ENCODE measurements at places on chromosomes 6 and 20.

DNA sequence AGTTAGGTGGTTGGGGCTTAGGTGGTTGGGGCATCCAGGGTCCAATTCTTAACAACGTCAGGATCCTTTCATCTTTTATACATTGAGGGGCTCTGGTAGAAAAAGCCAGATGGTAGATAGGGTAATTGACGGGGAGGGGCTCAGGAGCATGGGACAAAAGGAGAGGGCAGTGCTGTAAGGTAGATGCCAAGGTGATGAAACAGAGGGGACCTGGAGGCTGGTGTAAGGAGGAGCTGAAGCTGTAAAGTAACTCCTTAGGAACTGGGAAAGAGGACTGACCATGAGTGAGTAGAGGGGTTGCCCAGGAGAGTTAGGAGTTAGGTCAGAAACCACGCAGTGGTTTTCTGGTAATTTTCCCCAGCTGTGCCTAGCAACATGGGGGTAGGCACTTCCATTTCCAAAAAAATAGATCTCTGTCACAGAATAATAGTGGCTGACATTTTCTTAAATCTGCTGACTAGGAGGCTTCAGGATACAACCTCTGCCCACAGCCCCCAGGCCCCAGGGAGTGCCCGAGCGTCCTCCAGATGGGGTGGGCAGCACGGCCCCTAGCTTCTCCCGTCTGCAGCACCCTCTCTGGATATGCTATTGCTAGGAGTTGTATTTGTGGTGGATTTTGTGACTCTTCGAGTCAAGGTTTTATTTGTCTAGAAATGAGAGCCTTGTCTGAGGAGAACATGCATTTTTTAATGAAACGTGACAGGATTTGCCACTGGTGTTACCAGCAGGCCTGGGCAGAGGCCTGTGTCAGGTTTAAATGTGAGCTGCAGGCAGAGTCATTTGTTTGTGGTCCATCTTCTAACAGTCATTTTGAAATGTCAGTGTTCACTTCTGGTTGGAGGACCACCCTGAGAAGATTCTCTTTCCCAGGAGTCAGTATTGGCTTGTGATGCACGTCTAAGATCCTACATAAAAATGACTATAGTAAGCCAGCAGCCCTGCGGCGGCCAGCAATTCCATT is 44.6 kb downstream of the TULP4 start:
- DNase-seq, result no peak

GRCh38 chr6:155030148-155030720 is 35.1 kb downstream of the TIAM2 start:
- DNase-seq, result no peak

- no peak for DNase-seq
Observed at GRCh38 chr6:78850621-78851020, 16.7 kb upstream of the IRAK1BP1 start.

DNA sequence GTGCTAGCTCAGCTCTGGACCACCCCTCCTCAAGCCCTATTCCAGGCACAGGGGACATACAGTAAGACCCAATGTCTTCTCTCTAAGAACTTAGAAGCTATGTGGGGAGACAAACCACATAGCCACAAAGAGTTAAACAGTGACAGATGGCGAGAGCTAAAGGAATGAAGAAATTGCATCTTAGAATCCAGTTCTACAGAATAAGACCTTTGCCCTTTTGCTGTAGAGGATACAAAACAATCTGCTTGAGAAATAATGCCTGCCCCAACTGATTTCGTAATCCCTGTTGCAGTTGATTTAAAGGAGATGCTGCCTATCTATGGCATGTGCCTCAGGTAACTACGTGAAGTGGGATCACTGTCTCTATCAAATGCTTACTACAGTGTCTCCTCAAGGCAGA is 31.2 kb downstream of the TNFRSF21 start:
- DNase-seq, result no peak

DNA sequence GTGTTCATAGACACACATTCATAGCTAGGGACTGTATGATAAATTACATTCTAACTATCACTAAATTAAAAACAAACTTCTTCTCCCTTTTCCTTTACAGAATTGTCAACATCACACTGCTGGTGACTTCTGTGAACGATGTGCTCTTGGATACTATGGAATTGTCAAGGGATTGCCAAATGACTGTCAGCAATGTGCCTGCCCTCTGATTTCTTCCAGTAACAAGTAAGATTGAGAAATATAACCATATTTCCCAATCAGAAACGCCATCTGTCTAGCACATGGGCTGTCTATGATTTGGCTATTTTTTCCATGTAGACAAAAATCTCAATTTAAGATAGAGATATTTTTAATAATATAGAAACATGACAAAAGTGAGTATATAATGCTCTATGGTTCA is 367.7 kb downstream of the ARHGAP18 start:
- no peak for DNase-seq

DNA sequence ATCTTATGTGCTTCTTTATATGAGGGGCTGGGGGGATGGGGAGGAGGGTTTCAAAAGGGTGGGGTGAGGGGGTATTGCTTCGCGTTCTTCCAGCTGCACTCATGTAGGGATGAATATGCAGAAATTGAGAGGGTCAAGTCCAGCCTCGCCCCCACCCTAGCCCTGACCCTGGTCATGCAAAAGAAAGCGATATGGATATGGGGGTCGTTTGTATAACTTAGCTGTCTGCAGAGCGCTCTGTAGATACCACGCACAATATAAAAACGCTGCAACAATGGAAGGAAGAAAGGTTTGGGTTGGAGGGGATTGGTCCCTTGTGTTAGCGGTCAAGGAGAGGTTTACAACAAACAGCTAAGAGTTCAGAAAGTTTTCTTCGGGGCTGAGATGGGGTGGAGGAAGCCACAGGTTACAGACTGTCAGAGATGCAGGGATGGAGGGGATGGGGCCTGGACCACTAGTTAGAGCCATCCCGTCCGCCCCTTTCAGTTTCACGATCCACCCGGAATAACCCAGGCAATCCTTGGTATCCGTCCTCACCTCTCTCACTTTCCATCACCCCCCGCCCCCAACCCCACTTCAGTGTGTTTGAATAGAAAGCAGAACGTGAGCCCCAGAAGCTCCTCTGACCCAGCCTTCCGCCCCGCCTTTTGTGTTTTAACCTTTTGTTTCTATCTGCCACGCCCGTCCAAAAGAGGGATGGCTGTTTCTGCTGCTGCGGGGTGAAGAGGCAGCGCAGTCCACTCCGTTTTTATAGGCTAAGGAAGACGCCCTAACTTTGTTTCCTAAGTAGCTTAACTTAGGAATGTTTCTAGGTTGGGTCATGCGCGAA is 73.5 kb downstream of the SOX4 start:
- no peak for DNase-seq

DNA sequence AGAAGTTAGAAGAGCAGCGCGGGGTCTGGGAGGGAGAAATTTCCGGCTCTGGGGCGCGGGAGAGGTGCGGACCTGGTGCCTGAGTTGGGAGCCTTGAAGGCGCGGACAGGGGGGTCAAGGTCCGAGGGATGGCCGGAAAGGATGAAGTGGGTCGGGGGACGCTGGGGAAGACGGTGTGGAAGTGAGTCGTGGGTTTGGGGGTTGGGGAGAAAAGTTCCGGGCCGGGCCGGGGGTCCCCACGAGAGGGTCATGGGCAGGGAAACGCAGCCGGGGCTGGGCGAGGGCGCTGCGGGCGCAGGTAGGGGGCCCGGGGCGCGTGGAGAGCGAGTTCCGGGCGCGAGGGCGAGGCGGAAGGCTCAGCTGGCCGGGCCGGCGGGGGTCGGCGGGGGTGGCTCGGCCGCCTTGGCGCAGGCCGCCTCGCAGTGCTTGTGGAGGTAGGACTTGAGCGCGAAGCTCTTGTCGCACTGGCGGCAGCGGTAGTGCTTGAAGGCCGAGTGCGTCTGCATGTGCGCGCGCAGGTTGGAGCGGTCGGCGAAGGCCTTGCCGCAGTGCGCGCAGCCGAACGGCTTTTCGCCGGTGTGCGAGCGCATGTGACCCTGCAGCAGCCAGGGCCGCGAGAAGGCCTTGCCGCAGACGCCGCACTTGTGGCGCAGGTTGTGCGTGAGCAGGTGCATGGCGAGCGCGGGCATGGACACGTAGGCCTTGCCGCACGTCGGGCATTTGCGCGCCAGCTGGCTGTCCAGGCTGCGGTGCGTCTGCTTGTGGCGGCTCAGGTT is 10.5 kb upstream of the SRXN1 start:
- no peak for DNase-seq

GRCh38 chr20:62015540-62016288 is 50.0 kb downstream of the TAF4 start:
- no peak for DNase-seq

- DNase-seq, result no peak
Observed at GRCh38 chr6:49001856-49002541, 461.1 kb downstream of the MMUT start.

- DNase-seq, result no peak
Observed at GRCh38 chr6:53358440-53359094, 9.8 kb upstream of the ELOVL5 start.

GRCh38 chr6:7535498-7535897 is 6.0 kb upstream of the DSP start:
- no peak for DNase-seq

DNA sequence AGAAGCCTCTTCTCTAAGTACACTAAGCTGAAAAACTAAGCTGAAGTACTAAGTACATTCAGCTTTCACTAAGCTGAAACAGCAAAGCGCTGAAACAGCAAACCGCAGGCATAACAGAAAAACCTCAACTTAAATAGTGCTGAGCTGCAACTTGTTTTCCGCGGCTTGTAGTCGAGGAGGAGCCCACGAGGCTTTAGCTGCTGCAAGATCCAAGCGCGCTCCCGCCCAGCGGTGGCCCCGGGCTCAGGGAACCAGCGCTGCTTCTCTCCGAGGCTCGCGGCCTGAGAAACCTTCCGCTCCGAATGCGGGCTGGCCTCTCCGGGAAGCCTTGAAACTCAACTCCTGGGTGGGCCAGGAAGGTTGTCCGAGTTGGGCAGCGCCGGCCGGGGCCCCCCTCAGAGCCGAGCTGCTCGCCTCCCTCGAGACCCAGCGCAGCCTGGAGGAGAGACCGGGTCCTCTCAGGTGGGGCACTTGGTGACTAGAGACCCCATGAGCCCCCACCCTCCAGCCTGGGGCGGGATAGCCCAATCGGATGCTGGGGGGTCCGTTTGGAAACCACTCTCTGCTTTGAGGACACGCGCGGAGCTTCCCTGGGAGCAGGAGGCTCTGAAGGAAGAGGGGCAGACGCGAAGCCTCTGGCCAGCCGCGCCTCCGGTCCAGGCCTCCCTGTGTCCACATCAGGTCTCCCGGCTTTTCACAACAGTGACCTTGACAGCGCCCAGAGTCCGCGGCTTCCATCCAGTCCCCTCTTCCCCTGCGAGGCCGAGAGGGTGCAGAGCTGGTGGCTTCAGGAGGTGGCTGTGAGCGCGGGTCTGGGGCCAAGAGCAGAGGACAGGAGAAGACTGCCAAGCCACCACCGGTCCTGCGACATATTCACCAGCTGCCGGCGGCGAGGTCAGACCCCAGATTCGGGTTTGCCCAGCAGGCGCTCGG is 38.1 kb upstream of the HLA-E start:
- no peak for DNase-seq

- DNase-seq, result no peak
Observed at GRCh38 chr6:161171207-161171606, 102.7 kb downstream of the AGPAT4 start.

DNA sequence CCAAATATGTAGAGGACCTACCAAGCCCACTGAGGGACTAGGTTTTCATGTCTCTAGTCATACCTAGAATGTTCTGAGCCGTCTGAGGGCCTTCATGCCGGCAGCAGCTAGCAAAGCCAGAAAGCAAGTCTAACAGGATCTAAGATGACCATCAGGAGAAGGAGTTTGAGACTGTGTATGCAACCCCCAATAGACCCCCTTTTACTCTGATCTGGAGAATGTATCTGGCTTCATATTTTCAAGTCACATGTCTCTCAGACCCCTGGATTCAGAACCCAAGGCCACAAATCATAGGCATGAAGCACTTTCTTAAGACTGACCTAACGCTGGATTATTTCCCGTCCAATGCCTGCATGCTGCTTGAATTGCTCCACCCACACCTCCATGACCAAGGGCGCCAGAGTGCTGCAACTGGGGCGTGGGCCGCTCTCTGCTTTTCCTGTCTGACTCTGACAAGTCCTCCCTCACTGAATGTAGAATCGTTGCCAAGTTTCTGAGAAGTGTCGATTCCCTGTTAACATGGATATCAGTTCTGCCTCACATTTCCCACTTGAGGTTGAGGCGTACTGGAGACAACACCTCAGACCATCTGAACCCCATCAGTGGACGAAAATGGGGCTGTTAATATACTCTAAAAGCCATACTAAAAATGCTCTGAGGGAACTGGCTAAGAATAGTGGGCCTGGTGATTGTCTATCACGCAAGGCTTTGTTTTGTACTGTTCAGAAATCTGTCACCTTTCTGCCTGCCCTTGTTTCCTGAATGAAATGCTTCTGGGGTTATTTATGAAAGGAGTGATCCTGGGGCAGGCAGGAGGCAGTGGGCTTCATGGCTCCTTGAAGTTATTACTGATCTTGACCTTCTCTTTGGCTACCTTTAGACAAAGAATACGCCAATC is 23.9 kb upstream of the ASXL1 start:
- no peak for DNase-seq

DNA sequence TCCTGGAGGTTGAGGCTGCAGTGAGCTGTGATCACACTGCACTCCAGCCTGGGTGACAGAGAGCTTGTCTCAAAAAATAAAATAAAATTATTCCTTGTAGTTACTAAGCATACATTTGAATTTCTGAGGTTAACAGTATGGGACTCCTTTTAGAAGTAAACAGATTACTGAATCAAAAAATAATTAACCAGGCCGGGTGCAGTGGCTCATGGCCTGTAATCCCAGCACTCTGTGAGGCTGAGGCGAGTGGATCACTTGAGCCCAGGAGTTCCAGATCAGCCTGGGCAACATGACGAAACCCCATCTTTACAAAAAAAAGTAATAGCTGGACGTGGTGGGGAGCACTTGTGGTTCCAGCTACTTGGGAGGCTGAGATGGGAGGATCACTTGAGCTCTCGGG is 22.1 kb upstream of the EEF1A1 start:
- DNase-seq, result no peak

DNA sequence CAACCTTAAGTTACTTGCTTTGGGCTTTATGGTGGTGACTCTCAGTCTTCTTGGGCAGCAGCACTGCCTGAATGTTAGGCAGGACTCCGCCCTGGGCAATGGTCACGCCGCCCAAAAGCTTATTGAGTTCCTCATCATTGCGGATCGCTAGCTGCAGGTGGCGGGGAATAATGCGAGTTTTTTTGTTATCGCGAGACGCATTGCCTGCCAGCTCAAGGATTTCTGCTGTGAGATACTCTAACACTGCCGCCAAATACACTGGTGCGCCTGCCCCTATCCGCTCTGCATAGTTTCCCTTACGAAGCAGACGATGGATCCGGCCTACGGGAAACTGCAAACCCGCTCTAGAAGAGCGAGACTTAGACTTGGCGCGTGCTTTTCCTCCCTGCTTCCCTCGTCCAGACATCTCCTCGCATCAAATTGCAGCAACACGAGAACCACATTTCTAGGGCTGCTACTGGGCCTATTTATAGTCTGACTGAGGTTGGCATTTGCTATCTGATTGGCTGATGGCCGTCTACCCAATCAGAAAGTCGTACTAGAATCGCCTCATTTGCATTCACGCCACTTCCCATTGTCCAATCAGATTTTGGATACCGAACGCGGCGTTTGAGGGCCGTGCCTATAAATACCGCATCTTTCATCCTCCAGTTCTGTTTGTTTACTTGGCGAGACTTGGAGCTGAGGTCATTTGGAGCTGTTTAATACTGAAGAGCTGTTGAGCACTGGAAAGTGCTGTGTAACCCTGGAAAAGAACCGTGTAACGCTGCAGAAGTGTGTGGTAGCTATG is 28.2 kb upstream of the SLC17A4 start:
- DNase-seq, result no peak

All from GM18507 (cell line).